Mucosa of gallbladder (tissue), 1 donor: ENCODE measurements at places on chromosomes 11 and 22. TPM values are rescaled to one million over a fixed set of nuclear protein-coding genes. Genes with fewer than 3 reads are reported as not detected.
A peak's percentile ranks its signal among the peaks of the same experiment; 100 is the strongest.

The TRIM49 gene
- not detected for total RNA-seq

The DBX1 gene
- total RNA-seq, result not detected

DNA sequence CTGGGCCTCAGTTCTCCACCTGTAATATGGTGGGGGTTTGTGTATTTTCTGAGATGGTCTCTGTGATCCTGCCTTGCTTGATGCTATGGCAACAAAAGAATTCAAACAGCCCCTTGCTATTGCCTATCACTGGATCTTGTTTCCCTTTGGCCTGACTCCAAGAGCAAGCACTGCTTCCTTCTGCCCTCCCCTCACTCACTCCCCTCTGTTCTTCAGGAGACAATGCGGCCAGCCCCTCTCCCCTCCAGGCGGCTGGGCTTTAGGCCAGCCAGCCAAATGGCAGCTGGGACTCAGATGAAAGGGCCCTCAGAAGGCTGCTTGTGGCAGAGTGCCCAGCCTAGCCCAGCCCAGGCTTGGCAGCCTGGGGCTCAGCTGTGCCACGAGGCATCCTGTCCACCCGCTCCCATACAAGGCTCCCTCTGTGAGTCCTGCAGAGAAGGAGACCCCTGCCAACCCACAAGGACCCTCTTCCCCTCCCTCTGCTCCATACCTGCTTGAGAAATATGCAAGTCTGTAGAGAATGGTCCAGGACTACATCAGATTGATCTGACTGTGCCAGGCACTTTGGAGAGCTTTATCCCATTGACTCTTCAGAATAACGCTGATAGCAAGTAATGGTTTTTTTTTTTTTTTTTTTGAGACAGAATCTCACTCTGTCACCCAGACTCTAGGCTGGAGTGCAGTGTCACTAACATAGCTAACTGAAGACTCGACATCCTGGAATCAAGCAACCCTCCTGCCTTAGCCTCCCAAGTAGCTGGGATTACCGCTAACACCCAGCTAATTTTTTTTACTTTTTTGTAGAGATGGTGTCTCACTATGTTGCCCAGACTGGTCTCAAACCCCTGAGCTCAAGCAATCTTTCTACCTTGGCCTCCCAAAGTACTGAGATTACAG lies 7.6 kb upstream of the KCTD14 start:
- DNase-seq, result peak; percentile 73

GRCh38 chr11:130513132-130513531 lies 64.7 kb downstream of the ADAMTS15 start:
- peak; percentile 9 for DNase-seq

DNA sequence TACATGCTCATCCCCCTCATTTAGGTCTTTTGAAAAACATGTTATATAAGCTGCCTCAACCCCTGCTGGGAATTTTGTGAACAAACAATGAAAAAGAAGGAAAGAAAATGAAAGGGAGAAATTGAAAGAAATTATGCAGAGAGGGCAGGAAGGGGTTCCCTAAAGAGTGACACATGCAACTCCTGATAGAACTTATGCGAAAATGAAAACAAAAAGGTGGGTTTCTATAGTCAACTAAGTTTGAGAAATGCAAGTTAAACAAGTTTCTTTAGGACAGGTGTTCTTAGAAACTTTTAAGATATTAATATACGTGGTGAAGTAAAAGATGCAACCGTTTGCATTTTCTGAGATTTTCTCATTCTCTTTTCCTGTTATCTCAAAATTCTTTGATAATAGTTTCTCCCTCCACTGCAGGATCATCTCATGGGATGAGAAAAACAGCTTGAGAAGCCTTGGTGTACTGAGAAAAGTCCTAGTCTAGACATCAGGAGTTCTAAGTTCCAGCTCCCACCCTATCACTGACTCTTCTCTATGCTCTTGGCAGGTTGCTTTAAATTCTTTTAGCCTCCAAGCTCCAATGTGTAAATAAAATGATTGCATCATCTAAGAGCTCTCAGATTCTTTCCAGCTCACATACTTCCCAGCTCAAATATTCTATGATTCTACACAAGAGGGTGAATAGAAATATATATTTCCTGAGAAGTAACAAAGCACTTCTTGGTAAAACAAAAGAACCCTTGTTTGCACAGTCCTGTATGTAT lies 109.2 kb downstream of the FAM76B start:
- DNase-seq, result no peak

DNA sequence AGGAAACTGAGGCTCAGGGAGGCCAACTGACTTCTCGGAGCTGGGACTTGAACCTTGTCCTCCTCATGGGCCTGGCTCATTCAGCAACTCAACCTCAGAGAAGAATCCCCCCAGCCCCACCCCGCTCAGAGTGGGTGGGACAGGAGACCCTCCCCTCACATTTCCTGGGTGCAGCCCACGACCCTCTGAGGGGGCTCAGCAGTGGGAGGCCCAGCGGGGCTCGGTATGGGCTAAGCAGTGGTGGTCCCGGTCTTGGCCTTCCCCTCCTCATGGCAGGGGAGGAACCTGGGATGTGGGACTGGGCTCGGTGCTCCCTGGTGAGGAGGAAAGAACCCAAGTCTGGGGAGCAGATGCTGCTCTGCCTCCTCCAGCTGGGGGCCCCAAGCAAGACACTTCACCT lies 14.2 kb upstream of the CABP7 start:
- no peak for DNase-seq

The ENTHD1 gene
- total RNA-seq, result 0.09 TPM

DNA sequence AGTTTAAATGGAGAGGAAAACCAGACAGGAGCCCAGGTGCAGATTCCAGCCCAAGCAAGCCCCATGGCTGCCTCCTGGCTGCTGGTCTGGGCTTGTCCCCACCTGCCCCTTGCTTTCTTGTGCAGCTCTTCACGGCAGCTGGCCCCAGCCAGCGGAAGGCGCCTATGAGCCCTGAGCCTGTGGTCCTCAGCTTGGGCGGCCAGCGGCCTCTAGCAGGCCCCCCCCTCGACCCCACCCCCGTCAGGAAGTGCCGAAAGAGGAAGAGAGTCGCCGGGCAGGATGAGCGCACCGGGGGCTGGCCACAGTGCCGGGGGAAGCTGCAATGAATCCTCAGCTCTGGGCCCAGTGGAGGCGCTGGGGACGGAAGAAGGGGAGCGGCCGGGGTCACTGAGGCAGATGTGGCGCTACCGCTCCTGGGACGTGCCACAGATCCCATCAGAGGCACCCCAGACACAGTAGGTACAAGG lies 2.1 kb upstream of the DGKZ start:
- peak; percentile 43 for DNase-seq

GRCh38 chr22:21735200-21736083 lies at the start of gene YPEL1:
Gene YPEL1, minus strand, starts transcription at chr22:21735794. Its CDS starts 25,050 bp downstream, at chr22:21710744.
- peak; percentile 98 for DNase-seq

The ILK gene
- 261 TPM for total RNA-seq

The PLAAT5 gene
- 1.7 TPM for total RNA-seq

- no peak for DNase-seq
Measured at GRCh38 chr22:37205046-37205445, 7.2 kb downstream of the SSTR3 start.

The SHANK3 gene
- total RNA-seq, result 21.8 TPM

- DNase-seq, result no peak
Measured at GRCh38 chr11:134364261-134364660, 32.5 kb downstream of the GLB1L2 start.

GRCh38 chr11:66614073-66614472 lies 2.4 kb upstream of the RBM14 start:
- no peak for DNase-seq

GRCh38 chr11:132073787-132074186 lies 703.4 kb downstream of the NTM start:
- DNase-seq, result no peak

DNA sequence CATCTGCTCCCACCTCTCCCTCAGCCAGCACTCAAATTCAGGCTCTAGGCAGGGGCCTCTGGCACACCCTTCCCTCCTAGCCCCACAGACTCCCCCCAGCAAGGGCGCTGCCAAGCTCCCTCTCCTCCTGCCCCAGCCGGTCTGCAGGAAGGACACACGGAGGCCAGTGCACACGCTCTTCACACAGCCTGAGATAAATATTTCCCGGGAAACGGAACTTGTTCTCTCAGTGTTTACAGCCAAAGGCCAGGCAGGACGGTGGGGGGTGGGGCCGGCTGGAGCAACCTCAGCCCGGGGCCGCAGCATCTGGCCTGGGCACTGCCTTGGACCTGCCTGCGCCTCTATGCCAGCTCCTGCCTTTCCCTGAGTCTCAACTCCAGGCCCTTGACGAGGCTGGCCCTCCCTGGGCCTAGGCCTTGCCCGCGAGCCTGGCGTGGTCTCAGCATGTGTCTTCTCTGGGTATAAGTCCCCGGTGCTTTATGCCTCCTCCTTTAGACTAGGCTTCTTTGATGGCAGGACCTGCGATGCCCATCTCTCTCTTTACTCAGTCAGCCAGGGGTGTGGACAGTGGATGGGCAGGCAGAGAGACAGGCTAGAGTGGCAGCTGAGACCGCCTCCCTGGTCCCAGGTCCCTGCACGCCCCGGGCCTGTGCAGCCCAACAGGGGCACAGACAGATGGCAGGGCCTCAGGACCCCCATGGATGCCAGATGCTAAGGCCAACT lies 48.4 kb downstream of the PDE2A start:
- peak; percentile 56 for DNase-seq

- no peak for DNase-seq
Measured at GRCh38 chr11:107702723-107703122, 9.1 kb downstream of the SLN start.

The CRELD2 gene
- total RNA-seq, result 56.6 TPM

DNA sequence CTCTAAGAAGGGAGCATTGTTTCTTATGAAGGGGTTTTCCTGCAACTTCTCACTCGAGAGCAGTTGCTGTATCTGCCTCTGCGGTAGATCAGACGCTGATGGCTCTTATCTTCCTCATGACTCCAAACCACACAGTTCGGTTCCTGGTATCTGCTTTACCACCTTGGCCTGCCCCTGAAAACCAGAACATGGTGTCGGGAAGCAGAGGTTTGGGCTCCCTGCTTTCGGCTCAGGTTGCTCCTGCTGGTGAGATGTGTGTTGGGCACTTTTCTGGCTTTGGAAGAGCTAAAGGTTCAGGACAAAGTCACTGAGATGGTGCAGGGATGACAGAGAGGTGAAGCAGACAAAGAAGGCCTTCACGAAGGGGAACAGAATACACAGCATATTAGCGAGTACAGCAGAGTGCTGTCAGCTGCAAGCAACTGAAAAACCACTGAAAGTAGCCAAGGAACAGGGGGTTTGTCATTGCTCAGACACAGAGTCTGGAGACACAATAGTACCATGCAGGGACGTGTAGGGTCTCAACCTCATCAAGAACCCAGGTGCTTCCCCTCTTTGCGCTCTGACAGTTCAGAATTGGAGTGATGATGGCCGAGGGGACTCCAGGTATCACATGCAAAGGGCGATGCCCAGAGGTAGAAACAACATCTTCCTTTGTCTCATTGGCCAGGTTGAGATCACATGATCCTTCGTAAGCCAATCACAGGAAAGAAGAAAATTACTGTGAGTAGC lies 11.9 kb upstream of the CSF2RB start:
- DNase-seq, result no peak

GRCh38 chr11:31796499-31797189 lies 14.5 kb downstream of the PAX6 start:
- no peak for DNase-seq

DNA sequence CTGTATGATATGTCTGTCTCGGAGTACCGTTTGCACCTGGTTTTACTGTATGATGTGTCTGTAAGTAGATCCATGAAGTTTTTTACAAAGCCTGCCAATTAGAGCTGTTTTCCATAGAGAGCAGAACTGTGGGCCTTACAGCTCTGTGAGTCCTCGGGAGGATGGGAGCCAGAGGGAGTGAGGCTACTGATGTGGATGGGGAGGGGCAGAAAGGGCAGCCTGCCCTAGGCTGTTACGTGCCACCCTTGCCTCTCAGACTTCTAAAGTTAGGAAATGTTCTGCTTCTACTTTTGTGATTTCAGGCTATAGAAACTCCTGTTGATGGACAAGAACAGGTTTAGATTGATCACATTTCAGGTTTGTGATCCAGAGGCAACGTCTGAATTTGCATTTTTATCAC lies 105.2 kb downstream of the PPP6R3 start:
- no peak for DNase-seq

- DNase-seq, result no peak
Measured at GRCh38 chr11:115220911-115221310, 283.3 kb downstream of the CADM1 start.

DNA sequence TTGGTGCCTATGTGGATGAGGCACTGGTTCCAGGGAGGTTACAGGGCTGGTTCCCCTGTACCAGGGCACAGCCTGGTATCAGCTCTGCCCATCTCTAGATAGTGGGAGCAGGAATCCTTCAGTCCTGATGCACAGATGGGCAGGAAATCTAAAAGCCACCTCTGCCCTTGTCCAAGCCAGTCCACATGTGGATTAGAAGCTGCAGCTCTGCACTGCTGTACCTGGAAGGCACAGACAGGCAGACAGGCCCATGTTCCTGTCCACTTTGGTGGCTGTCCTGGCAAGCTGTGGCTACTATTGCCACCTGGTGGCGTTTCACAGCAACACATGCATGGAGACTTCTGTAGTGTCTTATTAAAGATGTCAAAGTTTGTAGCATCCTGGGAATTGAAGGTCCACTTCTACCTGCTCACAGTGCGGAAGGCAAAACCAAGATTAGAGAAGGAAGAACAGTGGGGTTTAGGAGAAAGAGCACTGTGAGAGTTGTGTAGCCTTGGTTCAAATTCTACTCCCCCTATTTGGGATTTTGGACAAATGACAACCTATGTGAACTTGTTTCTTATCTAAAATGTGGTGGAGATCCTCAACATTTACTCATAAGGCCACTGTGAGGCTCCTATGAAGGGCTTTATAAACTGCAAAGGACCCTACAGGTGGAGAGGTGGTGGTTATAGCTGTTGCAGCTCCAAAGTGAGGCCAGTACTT lies 30.1 kb downstream of the NAV2 start:
- DNase-seq, result peak; percentile 83

DNA sequence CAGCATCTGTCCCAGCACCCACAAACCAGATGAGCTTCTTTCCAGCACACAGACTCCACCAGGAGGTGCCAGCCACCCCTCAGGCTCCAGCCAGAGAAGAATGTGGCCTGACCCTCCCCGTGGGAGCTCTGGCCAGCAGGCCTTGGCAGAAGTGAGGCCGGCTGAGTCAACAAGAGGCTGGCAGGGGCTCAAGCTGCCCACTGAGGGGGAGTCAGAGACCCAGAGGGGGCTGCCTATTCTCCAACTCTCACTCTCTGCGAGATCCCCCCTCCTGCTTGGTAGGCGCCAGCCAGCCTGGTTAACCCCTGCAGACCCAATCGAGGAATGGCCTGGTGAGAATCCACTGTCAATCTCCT lies 10.6 kb upstream of the CDC42EP1 start:
- peak; percentile 73 for DNase-seq

The OR56A1 gene
- total RNA-seq, result 0.03 TPM

The OR5L1 gene
- not detected for total RNA-seq

DNA sequence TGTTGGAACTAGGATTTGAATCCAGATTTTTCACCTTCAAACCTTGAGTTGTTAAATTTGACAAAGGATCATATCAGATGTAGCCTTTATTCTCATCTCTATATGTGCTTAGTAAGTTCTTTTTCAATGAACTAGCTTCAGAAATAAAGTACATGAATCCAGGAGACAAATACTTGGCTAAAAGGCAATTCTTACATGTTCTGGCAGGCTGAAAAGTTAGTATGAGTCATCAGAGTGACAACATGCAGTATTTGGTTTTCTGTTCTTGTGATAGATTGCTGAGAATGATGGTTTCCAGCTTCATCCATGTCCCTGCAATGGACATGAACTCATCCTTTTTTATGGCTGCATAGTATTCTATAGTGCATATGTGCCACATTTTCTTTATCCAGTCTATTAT lies 40.4 kb downstream of the BBOX1 start:
- no peak for DNase-seq

GRCh38 chr22:43262990-43263644 lies 76.2 kb upstream of the TTLL12 start:
- DNase-seq, result no peak

GRCh38 chr22:37146051-37146385 lies 3.7 kb downstream of the IL2RB start:
- DNase-seq, result no peak
